ENCODE measurements at places on chromosomes 5 and 9.

DNA sequence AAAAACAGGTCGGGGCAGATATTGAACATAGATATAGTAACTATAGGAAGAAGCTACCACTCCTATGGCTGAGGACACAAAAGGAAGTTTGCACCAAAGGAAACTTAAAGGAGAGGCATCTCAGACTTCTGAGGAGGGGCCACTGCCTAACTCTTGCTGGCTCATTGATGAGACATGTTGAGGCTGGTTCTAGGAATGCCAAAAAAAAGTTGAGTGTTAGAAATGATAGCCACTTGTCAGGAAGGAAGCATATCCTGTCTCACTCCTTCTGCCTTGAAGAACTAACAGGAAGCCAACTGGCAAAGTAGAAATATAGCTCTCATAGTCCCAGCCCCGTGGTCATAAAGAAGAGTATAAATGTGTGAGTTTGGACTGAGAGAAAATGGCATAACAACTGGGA lies 23.3 kb upstream of the STOM start:
- no peak for DNase-seq
- peaks cover 2% of the 10 kb centered on the region for H3K36me3 ChIP-seq
- H3K27me3 ChIP-seq = peaks cover 7% of the 10 kb centered on the region

GRCh38 chr9:85172001-85172978 lies 502.8 kb downstream of the NTRK2 start:
- H3K4me1 ChIP-seq = no peaks in the 10 kb centered on the region
- no peak for DNase-seq
- H3K36me3 ChIP-seq = no peaks in the 10 kb centered on the region
- H3K27me3 ChIP-seq = no peaks in the 10 kb centered on the region
- H3K27ac ChIP-seq = no peak overlapping the region

- H3K27ac ChIP-seq = peak overlapping the region; percentile 73
- peak overlapping the region; percentile 46 for H3K4me3 ChIP-seq
- H3K27me3 ChIP-seq = no peaks in the 10 kb centered on the region
- H3K4me1 ChIP-seq = peaks cover 27% of the 10 kb centered on the region
- no peak for DNase-seq
Measured at GRCh38 chr9:131233995-131234394, 42.3 kb downstream of the FAM78A start.

DNA sequence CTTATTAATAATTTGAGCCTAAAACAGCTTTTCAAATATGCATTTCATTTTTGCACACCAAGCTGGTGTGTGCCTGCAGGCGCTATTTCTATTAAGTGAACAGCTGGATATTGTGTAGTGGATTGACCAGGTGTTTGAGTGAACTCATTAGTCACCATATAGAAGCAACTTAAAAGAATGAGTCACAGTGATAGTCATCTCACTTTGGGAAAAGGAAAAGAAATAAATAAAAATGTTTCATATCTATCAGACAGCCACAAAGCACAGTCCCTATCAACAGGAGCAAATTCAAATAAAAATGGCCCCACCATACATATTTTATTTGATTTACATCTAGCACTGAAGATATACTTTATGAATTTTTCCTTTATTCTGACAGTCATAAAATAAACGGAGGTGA lies 456.5 kb upstream of the CDH9 start:
- H3K36me3 ChIP-seq = no peaks in the 10 kb centered on the region
- DNase-seq = no peak
- H3K27ac ChIP-seq = no peak overlapping the region
- H3K4me3 ChIP-seq = no peak overlapping the region

DNA sequence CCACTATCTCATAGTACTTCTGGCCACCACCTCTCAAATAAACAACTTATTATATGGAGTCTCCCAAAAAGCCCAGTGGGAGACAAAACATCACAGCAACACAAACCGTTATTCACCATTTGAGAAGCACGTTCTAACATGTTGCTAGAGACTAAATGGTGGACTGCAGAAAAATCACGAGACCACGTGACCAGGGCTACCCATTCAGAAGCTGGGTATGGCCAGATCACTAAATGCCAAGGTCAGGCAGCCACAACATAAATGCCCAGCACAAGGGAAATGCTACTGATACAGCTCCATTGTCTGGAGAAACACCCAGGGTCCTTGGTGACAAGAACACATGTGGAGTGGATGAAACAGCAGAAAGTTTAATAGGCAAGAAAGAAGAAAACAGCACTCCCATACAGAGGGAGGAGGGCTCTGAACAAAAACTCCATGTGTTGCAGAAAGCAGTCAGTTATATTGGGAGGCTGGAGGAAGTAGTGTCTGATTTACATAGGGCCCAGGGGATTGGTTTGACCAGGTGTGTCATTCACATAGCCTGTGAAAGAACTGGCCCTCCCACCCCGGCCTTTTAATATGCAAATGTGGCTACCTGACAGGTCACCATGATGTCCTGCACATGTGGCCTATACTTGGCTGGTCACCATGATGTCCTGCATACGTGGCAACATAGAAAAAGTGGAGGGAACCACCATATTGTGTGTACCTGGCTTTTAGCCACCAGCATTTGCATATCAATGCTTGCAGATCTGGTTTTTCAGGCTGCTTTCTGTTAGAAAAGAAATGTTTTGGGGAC lies 97.2 kb downstream of the TRIM36 start:
- H3K4me3 ChIP-seq = no peak overlapping the region
- peaks cover 31% of the 10 kb centered on the region for H3K27me3 ChIP-seq
- DNase-seq = no peak
- H3K36me3 ChIP-seq = no peaks in the 10 kb centered on the region
